ENCODE measurements at places on chromosomes 2 and 18. TPM values are rescaled to one million over a fixed set of nuclear protein-coding genes. Genes with fewer than 3 reads are reported as not detected.
A peak's percentile ranks its signal among the peaks of the same experiment; 100 is the strongest.

GRCh38 chr2:103172821-103173220, 411.0 kb downstream of the TMEM182 start:
- no peaks in the 10 kb centered on the region for H3K4me1 ChIP-seq
- DNase-seq: no peak
- H3K27me3 ChIP-seq: no peaks in the 10 kb centered on the region
- H3K4me3 ChIP-seq: no peak overlapping the region
- no peak overlapping the region for H3K27ac ChIP-seq

DNA sequence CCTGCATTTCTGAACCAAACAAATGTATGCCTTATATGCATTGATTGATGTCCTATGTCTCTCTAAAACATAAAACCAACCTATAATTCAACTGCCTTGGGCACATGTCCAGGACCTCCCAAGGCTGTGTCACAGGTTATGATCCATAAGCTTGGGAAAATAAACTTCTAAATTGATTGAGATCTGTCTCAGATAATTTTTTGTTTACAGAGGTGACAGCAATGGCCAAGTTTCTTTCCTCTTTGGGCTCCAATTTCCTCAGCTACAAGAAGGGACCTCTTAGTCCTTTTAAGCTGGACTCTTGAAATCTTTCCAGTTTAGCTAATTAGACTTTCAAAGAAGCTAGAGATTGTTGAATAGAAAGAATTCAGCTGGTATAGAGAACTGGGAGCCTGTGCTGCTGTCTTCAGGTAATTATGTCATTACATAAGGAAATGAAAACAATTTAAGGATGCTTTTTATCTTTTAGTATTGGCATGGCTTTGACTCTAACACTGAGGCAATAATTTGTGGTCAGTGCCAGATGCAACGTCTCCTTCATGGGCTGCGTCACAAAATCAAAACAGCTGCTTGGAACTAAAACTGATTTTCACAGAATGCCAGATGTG, 412.1 kb upstream of the TRIB2 start:
- H3K36me3 ChIP-seq: no peaks in the 10 kb centered on the region
- no peak overlapping the region for H3K4me3 ChIP-seq
- DNase-seq: no peak
- no peaks in the 10 kb centered on the region for H3K27me3 ChIP-seq

DNA sequence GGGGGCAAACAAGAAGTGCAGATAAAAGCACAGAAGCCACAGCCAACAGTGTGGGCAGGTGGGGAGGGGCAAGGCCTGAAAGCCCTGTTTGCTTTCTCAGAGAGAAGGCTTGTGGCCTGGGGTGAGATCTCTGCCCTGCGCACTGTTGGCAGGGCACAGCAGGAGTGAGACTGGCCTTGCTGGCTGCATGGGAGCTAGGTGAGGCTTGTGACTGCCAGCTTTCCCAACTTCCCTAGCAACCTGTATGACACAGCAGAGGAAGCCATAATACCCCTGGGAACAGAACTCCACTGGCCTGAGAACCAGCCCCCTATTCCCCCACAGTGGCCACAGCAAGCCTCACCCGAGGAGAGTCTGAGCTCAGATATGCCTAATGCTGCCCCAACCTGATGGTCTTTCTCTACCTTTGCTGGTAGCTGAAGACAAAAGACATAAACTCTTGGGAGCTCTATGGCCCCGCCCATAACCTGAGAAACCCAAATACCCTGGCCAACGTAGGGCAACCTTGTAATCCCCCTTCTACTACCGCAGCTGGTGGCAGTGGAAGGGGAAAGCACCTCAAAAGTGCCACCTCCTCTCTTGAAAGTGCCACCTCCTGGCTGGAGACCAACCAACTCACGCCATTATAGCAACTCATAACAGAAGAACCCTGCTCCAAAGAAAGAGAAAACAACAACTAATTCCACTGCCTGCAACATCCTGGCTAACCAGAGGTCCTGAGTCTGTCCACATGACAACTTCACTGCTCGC, 44.4 kb downstream of the LCT start:
- H3K36me3 ChIP-seq: no peaks in the 10 kb centered on the region
- no peaks in the 10 kb centered on the region for H3K4me1 ChIP-seq
- no peaks in the 10 kb centered on the region for H3K27me3 ChIP-seq
- H3K4me3 ChIP-seq: no peak overlapping the region

R3HDM1 gene
- 12.0 TPM for total RNA-seq

DNA sequence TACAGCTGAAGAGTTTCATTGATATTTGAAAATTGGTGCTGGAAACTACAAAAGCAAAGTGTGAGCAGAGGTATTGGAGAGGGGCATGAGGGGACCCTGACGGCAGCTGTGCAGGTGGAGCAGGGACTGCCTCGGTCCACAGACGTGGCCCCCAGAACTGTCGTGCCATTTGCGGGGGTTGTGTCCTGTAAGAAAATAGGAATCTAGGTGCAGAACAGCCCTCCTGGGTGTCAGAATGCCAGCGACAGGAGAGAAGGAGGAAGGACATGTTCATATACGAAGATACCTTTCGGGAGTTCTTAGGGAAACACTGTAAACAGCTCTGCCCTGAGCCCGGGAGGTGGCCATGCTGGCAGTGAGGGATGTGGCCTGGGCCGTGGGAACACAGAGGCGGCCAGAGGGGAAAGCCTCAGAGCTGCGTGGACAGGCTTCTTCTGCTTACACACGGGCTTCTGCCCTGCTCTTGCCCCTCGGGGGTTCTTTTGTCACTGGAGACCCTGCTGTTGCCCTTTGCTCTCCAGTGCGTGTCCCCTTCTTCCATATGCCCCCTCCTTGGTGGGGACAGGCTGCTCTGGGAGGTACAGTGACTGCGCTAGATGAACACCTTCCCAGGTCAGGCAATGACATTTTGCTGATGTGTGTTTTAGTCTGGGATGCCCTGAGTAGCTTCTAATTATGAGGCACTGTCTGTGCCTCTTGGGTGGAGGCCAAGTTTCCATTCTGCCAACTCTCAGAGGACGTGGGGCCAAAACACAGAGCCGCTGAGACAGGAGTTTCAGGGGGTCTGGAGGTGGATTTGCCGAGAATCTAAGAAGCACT, 81.9 kb upstream of the TXNDC2 start:
- no peaks in the 10 kb centered on the region for H3K36me3 ChIP-seq
- H3K27ac ChIP-seq: peak overlapping the region; percentile 12
- peaks cover 19% of the 10 kb centered on the region for H3K4me1 ChIP-seq
- H3K27me3 ChIP-seq: no peaks in the 10 kb centered on the region
- no peak overlapping the region for H3K4me3 ChIP-seq
- DNase-seq: no peak

SATB2 gene
- total RNA-seq: 5.4 TPM

- DNase-seq: no peak
- no peak overlapping the region for H3K4me3 ChIP-seq
- H3K36me3 ChIP-seq: no peaks in the 10 kb centered on the region
- H3K27me3 ChIP-seq: no peaks in the 10 kb centered on the region
Measured at GRCh38 chr2:232328516-232329460, 49.8 kb upstream of the ALPP start.

Data from ovary (tissue), 10 donors.